ENCODE measurements at places on chromosomes 3 and 15.

DNA sequence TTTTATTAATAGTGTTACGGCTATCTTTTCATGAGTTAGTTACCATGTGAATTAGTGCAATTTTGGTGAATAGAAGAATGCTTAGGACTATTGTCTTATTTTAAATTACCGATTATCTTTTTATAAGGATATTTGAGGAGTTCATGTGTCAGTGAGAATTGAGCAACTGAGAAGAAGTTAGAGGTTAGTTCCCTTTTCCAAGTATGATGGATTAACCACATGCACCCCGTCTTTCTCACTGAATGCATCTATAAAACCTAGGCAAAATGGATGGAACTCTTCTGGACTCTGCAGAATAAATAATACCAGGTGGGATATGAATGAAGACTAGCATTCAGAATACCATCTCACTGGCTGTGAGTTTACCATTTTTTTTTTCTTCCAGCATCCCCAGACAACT is 74.3 kb downstream of the TCF12 start:
- no peak for DNase-seq

DNA sequence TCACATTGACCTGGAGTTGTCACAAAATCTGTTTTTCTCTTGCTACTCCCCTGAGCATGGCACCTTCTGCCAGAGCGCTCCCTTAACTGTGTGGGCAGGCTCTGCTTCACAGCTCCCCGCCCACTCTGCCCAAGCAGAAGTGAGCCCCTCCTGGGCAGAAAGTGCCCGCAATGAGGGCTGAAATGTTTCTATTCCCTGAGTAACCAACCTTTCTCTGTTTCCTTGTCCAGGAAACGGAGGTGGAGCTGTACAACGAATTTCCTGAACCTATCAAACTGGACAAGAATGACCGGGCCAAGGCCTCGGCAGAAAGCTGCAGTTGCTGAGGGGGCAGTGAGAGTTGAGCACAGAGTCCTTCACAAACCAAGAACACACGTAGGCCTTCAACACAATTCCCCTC is 66.3 kb upstream of the ACAD9 start:
- DNase-seq, result no peak

- DNase-seq, result no peak
Observed at GRCh38 chr15:35717721-35718120, 171.8 kb upstream of the DPH6 start.

GRCh38 chr3:132595014-132595413 is 2.1 kb upstream of the ACKR4 start:
- DNase-seq, result no peak

DNA sequence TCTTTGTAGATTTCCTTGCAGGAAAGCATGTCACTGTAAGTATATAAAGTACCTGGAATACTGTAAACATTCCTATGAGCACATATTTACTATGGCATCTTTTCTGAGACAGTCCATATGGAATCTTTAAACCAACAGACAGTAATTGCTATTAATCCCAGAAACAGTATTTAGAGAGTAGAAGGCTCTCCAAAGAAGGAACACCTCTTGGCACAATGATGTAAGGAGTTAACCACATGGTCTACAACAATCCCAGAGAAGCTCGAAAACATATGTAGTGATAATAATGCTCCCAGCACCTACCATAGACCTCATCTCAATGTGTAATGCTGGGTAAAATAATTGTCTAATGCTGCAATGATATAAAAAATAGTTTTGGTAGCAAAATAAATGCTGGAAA is 95.8 kb upstream of the IL12A start:
- DNase-seq, result no peak

GRCh38 chr3:185988816-185989175 is 51.0 kb upstream of the TRA2B start:
- DNase-seq, result no peak
